ENCODE measurements at places on chromosomes 7 and 10. TPM values are rescaled to one million over a fixed set of nuclear protein-coding genes. Genes with fewer than 3 reads are reported as not detected.

Gene OR2A42
- not detected for total RNA-seq

Gene GIMAP5
- 47.6 TPM for total RNA-seq

Gene LDB3
- total RNA-seq = 0.05 TPM

Gene SPOCK2
- total RNA-seq = 165 TPM

Gene BICC1
- not detected for total RNA-seq

Gene LRRD1
- total RNA-seq = not detected

GRCh38 chr7:46791188-46791587 lies 790.7 kb downstream of the TNS3 start:
- no peak for DNase-seq

DNA sequence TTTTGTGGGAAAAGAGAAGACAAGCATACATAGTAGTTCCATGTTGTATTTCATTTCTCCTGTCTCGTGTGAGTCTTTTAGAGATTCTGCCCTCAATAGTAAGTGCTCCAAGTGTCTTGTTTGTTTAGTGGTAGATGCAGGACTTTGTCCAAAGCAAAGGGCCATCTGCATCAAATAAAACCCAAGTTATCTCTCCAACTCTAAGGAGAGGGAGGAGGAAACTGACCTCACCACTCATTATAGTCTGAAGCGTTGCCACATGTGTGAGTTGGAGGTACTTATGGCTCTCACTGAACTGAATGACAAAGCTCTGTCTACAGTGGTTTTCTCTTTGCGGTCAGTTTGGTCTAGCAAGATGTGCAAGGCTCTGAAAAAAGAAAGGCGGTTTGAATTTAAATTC lies 272.6 kb downstream of the DOCK4 start:
- DNase-seq = no peak

- peak; percentile 57 for DNase-seq
Measured at GRCh38 chr7:93890464-93891068, at the start of gene TFPI2. TFPI2 (minus strand) TSS chr7:93890753; CDS start chr7:93890678, 75 bp downstream.

- DNase-seq = peak; percentile 52
Measured at GRCh38 chr7:142811154-142811737, 40.5 kb downstream of the PRSS2 start.

Measured in activated CD4-positive, alpha-beta T cell treated with anti-CD3 and anti-CD28 coated beads for 36 hours (primary cell).